Substantia nigra (tissue), 51 donors: ENCODE measurements at places on chromosomes 2 and 18.

DNA sequence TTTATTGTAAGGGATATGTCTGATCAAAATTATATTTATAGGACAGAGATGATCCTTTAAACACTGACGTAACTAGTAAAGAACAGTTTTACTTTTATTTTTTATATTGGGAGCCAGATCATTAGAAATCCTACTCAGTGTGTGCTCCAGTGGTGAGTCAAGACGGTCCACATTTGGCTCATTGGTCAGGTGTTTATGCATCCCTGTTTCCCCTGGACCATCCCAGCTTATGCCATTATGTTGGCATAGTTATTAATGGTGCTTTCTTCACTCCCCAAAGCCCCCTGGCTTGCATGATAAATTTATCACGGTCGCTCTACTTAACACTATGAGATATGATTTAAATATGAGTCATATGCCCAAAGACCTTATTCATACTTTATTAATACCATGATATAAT is 293.4 kb downstream of the XIRP2 start:
- DNase-seq: no peak

DNA sequence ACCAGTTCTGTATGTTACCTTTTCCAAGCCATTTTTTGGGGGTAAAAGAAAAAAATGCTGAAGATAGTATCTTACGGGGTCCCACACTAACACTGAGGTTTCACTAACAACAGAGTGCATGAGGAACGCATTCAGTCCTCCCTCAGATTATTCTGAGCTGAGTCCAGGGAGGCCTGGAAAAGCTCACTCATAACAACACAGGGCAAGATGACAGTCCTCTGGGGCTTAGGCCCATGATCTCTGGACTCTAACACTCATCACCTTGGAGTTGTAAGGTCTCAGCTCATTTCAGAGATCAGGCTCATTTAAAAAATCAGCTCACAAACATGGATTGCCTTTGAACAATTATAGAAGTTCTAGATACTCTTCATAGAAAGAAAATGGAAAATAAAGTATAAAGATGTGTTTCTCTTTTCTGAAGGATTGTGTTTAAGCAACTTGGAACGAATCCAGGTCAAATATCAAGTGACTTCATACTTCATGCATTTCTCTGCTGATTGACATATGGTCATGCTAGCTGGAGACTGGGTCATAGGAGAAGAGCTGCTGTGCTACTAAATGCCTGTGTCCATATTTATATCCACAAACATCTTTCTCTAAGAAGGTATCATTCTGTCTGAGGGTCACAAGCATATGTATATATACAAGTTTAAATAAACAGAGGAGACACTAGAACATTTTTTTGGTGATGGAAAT is 265.8 kb downstream of the ALK start:
- DNase-seq: no peak

- DNase-seq: no peak
Observed at GRCh38 chr18:36872329-36872728, 43.4 kb downstream of the KIAA1328 start.

DNA sequence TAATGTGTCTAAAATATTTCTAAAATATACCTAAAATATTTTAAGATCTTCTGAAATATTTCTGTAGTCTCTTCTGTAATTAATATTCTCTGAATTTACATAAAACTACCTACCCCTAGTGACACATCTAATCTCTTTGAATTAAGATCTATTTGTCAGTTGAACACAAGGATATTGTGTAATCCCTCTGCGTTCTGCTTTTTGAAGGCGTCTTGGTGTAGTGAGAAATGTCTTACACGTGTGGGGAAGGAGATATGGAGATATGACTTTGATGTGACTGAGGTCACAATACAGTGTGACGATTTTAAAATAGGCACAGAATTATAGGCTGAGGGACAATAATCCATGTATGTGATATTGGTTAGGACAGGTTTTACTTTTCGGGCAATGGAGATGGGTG is 79.8 kb downstream of the DOK6 start:
- no peak for DNase-seq

DNA sequence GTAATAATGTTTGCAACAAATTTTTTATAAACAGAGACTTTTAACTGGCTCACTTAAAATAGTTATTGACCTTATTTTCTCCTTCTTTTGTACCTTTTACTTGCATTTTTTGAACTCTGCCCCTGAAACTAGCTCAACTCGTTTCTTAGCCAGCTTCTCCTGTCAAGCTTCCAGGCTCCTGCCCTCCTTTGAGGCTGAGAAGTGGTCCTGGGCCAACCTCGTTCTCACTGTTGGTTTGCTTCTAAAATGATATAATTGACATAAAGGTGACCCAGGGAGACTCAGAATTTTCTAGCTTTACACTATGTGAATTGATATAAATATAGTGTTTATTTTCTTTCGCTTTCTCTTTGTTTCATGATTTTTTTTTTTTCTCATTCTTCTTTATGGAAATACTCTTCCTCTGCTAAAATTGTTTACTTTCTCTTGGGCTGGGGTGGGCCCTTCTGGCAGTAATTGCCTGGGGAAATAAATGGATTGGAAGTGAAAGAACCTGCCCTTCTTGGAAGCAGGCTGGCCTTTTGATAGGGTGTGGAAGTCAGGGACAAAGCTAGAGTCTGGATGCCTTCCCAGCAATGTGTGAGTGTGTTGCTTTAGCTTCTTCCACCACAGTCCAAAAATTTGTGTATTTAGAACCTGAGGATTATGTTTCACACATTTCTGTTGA is 30.7 kb downstream of the GPD2 start:
- DNase-seq: no peak

GRCh38 chr2:85601771-85602475 is 575 bp downstream of the TMEM150A start:
- DNase-seq: peak; percentile 79

- no peak for DNase-seq
Observed at GRCh38 chr2:60926741-60927552, 45.6 kb downstream of the REL start.
